ENCODE measurements at places on chromosomes 16 and 17.
A peak's percentile ranks its signal among the peaks of the same experiment; 100 is the strongest.

- no peak for DNase-seq
Observed at GRCh38 chr17:31869031-31869430, 10.0 kb upstream of the COPRS start.

GRCh38 chr17:10211666-10212065, 13.3 kb upstream of the GAS7 start:
- no peak for DNase-seq

DNA sequence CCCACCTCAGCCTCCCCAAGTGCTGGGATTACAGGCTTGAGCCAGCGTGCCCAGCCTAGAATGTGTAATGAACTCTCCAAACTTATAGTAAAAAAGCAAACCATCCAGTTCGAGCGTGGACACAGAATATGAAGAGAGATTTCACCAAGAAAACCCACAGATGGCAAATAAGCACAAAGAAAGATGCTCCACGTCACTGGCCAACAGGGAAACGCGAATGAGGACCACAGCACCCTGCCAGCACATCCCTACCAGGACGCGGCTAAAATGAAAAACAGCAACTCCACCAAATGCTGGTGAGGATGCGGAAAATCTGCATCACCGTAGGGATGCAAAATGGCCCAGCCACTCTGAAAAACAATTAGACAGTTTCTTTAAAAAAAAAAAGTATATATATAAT, 1.4 kb downstream of the MVD start:
- no peak for DNase-seq

GRCh38 chr16:68396481-68396880, 51.8 kb downstream of the SMPD3 start:
- DNase-seq: peak; percentile 53

DNA sequence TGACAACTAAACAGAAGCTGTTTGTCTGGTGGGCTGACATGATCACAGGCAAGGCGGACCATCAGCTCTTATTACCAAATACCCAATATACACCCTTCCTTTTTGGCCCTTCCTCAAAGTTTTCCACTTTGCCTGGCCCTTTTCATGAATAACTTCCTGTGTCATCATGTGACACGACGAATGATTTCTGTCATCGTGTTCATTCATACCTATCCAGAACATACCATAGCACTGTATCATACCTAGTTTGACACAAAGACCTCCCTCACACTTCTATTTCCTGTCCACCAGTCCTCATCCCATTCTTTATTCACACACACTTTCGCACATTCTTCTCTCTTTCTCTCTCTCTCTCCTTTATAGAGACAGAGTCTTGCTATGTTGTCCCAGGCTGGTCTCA, 131.8 kb downstream of the STX8 start:
- no peak for DNase-seq

GRCh38 chr17:80318166-80318565, 57.5 kb downstream of the RNF213 start:
- no peak for DNase-seq

DNA sequence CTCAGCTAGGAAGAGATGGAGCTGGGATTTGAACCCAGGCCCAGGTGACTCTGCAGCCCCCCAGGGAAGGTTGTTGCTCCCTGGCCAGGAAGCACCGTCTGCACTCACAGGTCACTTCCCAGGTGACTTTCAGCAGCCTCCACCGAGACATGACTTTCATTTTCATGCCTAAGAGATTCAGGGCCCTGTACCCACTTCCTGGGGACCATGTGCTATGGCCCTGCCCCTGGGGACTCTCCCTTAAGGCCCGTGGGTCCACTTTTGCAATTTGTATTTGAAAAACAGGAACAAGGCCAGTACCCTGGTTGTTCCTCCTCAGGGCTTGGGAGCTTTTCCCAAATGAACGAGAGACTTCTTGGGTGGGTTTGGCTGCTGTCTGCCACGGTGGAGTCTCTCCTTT, 191.0 kb downstream of the IRF8 start:
- DNase-seq: no peak

DNA sequence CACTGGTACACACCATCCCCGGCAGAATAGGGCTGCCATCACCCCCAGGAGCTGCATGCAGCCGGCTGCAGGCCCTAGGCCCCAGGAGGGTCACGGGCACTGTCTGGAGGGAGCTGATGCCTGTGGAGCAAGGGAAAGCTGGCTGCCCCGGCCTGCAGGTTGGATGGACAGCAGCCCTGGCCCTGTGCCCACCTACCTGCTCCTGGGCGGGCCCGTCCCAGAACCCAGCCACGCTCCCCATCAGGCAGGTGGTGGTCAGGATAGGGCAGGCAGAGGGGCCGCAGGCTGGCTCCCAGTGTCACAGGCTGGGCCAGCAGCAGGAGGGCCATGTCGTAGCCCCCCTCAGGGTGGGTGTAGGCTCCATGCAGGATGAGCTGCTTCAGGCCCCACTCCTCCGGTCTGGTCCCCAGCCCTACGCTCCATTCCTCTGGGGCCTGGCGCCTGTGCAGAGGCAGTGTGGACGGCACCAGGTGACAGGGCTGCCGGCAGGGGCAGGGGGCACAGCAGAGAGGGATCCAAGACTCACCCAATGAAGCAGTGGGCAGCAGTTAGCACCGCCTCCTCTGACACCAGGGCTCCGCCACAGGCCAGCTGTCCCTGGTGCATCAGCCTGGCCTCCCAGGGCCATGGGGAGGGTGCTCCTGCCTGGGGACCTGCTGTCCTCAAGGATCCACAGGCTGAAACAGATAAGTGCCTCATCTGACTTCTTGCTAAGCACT, 4.0 kb downstream of the PRSS53 start:
- DNase-seq: no peak

GRCh38 chr16:53893731-53894435, 189.9 kb downstream of the FTO start:
- DNase-seq: no peak

GRCh38 chr17:7763919-7764318, 46.4 kb downstream of the DNAH2 start:
- no peak for DNase-seq

DNA sequence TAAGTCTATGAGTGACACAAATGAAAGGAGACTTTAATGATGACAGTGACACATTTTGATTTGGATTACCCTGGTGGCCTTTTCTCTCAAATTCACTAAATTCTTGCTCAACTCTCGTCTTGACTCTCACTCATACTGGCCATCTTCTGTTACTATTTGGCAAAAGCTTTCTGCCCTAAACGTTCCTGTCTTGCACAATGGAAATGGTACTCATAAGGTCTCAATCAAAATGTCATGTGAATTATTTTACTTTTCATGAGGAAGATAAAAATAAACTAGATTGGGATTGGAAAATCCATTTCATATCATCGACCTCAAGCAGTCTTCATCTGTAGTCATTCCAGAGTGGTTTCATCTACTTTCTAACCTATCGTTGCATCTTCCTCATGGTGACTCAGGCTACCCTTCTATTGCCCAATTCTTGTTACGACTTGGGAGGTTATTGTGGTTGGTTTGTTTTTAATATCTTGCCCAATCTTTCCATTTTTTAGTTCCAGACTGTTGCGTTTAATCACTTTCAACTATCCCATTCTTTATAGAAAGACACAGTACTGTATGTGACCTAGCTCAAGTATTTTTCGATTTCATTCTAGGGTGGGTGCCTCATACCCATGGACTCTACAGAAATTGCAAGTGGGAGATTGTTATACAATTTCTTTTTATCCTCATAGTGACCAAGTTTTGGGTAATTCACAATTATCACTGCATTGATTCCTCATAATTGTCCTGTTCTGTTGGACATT, 317.2 kb upstream of the KCNJ16 start:
- no peak for DNase-seq

- no peak for DNase-seq
Observed at GRCh38 chr17:9612006-9612405, 33.3 kb upstream of the USP43 start.

- no peak for DNase-seq
Observed at GRCh38 chr17:39513309-39513708, 52.0 kb downstream of the CDK12 start.

GRCh38 chr16:24810951-24811843, 34.6 kb upstream of the SLC5A11 start:
- DNase-seq: no peak

DNA sequence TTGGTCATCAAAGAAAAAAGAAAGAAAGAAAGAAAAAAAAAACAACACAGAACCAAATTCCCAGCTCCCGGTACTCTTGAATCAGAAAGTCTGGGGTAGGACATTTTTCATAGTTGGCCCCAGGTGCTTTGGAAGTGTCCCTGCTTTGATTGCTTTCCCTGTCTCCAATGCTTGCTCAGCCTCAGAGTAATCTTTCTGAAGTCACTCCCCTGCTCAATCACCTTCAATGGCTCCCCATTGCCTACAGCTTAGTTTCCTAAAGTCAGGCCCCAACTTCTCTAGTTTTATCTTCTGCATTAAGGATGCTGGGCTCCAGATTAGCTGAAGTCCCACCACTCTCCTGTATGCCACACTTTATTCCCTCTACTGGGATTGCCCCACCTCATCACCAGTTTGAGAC, 17.1 kb downstream of the CNGB1 start:
- no peak for DNase-seq

DNA sequence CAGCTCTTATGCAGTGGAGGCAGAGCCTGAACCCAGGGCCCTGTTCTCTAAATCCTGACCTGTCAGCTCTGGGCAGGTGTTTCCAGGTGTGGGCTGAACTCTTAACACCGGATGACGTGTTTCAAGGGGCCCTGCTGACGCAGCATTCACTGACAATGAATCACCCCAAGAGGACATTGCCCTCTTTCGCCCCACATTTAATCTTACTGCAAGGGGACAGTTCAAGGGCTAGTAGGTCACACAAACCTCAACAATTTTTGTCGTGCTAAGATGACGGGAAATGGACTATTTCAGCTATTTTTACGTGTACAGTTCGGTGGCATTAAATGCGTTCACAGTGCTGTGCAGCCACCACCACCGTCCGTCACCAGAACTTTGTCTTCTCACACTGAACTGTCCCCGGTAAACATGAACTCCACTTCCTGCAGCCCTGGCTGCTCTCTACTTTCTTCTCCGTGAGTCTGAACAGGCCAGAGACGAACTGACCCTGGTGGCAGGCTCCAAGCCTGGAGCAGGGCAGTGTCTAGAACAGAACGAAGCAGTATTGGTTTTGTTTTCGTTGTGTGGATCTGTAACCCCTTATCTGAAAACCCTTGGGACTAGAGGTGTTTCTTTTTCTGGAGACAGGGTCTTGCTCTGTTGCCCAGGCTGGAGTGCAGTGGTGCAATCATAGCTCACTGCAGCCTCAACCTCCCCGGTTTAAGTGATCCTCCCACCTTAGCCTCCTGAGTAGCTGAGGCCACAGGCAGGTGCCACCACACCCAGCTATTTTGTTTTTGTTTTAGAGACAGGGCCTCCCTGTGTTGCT, 88.4 kb upstream of the CIBAR2 start:
- no peak for DNase-seq

- no peak for DNase-seq
Observed at GRCh38 chr17:80361495-80362220, 53.3 kb upstream of the ENDOV start.

- no peak for DNase-seq
Observed at GRCh38 chr17:61251939-61252865, 147.4 kb upstream of the TBX2 start.

DNA sequence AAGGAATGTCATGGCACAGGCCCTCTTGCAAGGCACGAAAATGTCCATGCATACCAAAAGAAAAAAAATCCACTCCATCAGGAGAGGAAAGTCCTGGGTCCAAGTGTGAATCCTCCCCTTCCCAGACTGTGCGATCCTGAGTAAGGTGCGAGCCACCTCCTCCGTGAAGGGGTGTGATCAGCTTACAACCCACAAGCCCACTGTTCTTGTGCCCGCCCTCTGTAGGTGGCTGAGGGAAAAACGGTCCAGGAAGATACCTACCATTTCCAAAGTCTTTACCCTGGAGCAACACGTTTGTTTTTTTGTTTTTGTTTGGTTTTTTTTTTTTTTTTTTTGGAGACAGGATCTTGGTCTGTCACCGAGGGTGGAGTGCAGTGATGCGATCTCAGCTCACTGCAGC, 116.5 kb downstream of the ZNF423 start:
- DNase-seq: no peak

DNA sequence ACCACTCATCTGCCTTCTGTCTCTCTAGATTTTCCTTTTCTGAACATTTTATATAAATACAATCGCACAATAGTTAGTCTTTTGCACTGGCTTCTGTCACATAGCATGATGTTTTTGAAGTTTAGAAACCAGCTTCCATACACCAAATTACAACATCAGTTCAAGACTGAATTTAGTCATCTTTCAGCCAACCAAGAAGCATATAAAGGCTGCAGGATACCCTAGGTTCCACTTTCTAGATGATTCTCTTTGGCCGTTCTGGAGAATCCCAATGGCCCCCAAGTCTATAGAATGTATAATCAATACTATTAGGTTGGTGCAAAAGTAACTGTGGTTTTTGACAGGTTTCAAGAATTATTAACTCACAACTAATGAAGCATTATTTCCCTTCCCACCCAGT, 19.4 kb downstream of the SCPEP1 start:
- no peak for DNase-seq

- no peak for DNase-seq
Observed at GRCh38 chr16:69350536-69351133, 951 bp downstream of the TMED6 start.

- no peak for DNase-seq
Observed at GRCh38 chr17:58252141-58252540, 13.8 kb downstream of the LPO start.

DNA sequence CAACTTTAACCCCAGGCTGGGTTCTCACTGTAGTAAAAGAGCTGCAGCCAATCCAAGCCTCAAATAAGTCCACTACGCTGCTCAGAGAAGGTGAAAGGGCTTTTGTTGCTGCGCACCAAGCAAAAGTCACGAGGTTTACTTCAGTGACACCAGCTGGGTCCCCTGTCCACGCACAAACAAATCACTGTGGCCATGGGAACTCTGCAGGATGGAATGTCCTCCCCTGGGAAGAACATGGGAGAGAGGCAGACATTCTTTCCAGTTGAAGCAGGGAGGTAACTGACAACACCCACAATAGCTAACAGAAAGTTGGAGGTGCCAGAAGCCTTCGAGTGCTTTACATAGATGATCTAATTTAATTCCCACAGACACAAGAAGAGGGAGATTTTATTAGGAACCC, 181.9 kb downstream of the PMP22 start:
- no peak for DNase-seq

- DNase-seq: no peak
Observed at GRCh38 chr17:10107316-10108165, 90.9 kb downstream of the GAS7 start.

DNA sequence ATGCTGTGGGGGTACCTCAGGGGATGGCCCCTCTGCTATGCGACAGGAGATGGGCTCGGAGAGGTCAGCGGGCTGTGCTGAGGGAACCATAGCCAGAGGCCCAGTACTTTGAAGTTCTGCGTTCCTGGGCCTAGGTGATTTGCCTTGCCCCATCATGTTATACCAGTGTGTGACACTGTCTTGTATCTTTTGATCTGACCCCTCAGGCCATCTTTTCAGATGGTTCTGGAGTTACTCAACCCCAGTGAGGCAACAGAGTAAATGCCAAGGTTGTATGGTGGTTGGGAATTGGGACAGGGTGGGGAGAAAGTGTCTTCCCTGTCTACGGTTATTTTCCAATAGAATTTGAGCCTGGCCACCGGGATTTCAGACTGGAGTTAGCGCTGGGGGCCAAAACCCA, 8.5 kb downstream of the MSI2 start:
- DNase-seq: no peak

GRCh38 chr17:48290378-48290777, 139.6 kb downstream of the SKAP1 start:
- no peak for DNase-seq

GRCh38 chr17:18920911-18921441, 31.0 kb upstream of the SLC5A10 start:
- DNase-seq: no peak
